WTC11 (cell line): ENCODE measurements at places on chromosomes 12 and 14. TPM values are rescaled to one million over a fixed set of nuclear protein-coding genes. Genes with fewer than 3 reads are reported as not detected.

The MYF6 gene
- total RNA-seq: 0.15 to 0.39 TPM in 2 of 3 replicates, not detected in the other

The CPNE6 gene
- not detected in 3 replicates for total RNA-seq

The LRRIQ1 gene
- total RNA-seq: 0.46 to 1.3 TPM (median 0.82 TPM) in 3 replicates

The ASPG gene
- 3.4 to 3.8 TPM (median 3.5 TPM) in 3 replicates for total RNA-seq

The TAPBPL gene
- 0.98 to 1.3 TPM (median 1.1 TPM) in 3 replicates for total RNA-seq

The POTEG gene
- not detected in 3 replicates for total RNA-seq

The PDZRN4 gene
- total RNA-seq: 0.09 TPM in 1 of 3 replicates, not detected in the others

The CLEC14A gene
- 0.09 to 0.23 TPM (median 0.15 TPM) in 3 replicates for total RNA-seq

DNA sequence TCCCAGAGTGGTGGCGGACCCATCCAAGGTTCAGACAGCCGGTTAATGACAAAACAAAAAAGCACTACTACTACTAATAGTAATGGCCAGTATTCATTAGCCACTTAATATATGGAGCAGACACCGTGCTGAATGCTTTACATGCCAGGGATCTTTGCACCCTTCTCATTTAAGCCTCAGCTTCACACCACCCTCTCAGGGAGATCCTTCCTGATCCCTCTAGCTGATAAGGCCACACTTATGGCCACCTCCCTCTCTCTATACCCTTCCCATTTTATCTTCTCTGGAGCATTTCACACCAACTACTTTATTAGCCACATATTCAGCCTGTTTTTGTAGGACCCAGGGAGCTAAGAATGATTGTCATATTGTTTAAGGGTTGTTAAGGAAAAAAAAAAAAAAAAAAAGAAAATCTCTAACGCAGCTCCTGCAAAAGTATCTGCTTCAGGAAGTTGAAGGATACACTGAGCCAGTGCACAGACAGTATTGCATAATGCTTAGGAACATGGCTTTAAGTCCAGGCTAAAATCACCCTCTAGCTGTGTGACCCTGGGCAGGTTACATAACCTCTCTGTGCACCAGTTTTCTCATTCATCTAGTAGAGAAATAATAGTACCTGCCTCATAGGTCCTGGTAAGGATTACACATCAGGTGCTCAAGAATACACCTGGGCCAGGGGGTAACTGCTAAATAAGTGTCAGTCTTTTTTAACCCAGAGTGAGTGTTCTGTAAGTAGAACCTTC lies 29.4 kb downstream of the NUAK1 start:
- peak overlapping the region; percentile 76 for H3K27ac ChIP-seq
- H3K36me3 ChIP-seq: peaks cover 7% of the 10 kb centered on the region; the same call in 1 of the 2 replicates
- no peak for DNase-seq
- no peaks in the 10 kb centered on the region; the same call in 1 of the 2 replicates for H3K27me3 ChIP-seq

DNA sequence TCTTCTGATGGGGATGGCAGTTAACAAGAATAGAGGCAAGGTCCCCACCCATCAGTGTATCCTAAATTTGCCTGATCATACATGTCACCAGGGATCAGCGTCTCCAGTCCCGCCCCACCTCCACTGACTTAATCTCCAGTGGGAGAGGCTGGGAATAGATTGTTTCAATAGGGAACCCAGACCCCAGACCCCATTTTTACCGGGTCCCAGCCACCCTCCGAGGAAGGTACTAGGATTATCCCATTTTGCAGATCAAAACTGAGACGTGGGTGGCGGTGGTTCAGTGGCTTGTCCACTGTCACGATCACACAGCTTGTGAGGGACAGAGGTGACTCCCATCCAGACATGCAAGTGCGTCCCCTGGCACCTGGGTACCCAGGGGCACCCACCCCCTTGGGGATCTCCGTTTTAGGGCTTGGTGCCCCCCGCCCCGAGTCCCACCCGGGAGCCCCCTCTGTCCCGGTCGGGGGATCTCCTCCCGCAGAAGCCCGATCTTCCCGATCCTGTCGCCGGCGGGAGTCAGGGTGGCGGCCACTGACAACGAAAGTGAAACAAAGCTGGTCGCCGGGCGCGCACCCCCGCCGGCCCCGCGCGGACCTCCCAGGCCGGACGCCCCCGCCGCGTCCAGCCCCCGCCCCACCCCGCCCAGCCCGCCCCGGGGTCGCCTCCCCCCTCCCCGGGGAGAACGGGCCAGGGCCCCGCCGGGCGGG lies 523 bp downstream of the WSB2 start:
- peak overlapping the region; percentile 91 for H3K27ac ChIP-seq
- DNase-seq: peak; percentile 27
- H3K27me3 ChIP-seq: no peaks in the 10 kb centered on the region
- H3K4me1 ChIP-seq: peaks cover 47% of the 10 kb centered on the region

GRCh38 chr12:119902084-119902509 lies 25.0 kb upstream of the CIT start:
- H3K36me3 ChIP-seq: no peaks in the 10 kb centered on the region
- H3K4me1 ChIP-seq: no peaks in the 10 kb centered on the region
- H3K27ac ChIP-seq: no peak overlapping the region

- no peaks in the 10 kb centered on the region for H3K36me3 ChIP-seq
- DNase-seq: no peak
- H3K4me3 ChIP-seq: no peak overlapping the region
Observed at GRCh38 chr12:11734580-11735180, 85.2 kb downstream of the ETV6 start.

GRCh38 chr14:39841088-39841487 lies 408.9 kb upstream of the FBXO33 start:
- no peaks in the 10 kb centered on the region for H3K4me1 ChIP-seq
- no peak overlapping the region for H3K4me3 ChIP-seq
- no peak for DNase-seq
- no peaks in the 10 kb centered on the region for H3K27me3 ChIP-seq
- H3K36me3 ChIP-seq: no peaks in the 10 kb centered on the region

- no peak for DNase-seq
- no peaks in the 10 kb centered on the region for H3K27me3 ChIP-seq
- peaks cover 23% of the 10 kb centered on the region for H3K36me3 ChIP-seq
- no peaks in the 10 kb centered on the region for H3K4me1 ChIP-seq
- H3K27ac ChIP-seq: no peak overlapping the region
- H3K4me3 ChIP-seq: no peak overlapping the region
Observed at GRCh38 chr14:63713764-63714163, 14.1 kb downstream of the SGPP1 start.

GRCh38 chr12:54012631-54013409 lies 4.0 kb downstream of the HOXC8 start:
- H3K27ac ChIP-seq: no peak overlapping the region
- DNase-seq: no peak
- H3K4me3 ChIP-seq: no peak overlapping the region
- no peaks in the 10 kb centered on the region for H3K36me3 ChIP-seq

DNA sequence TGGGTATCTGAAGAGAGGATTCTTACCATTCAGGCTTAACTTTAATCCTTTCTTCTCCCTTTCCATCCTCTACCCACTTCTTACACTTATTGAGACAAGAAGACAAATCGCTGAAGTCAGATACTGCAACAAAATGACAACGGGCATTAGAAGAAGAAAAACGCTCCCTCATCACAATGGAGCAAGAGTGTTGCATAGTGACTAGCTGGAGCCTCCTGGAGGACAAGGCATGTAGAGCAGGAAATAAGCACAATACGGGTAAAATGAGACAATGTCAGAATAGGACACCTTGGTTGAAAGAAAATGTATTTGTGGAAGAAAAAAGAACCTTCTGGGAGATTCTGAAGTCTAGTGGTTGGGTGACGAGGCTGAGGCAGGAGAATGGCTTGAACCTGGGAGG lies 501.0 kb downstream of the RERGL start:
- no peaks in the 10 kb centered on the region for H3K27me3 ChIP-seq
- DNase-seq: peak; percentile 24

DNA sequence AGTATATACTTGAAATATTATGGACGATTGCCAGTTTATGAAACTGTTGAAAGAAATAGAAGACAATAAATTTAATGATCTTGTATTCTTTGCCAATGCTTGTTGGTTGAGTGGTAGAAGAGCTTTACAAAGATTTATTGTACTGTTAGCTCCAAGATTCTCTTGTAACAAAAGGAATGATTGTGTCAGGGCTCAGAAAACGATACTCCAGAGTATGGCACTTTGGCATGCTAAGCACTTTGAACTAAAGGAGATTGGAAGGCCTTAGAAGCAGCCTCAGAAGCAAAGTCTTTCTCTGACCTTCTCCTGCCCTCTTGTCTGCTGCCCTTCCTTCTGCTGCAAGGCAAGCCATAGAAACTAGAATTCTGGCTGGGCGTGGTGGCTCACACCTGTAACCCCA lies 4.2 kb upstream of the NGDN start:
- no peak overlapping the region for H3K27ac ChIP-seq
- H3K4me3 ChIP-seq: no peak overlapping the region
- H3K27me3 ChIP-seq: peaks cover 40% of the 10 kb centered on the region
- DNase-seq: no peak
- H3K4me1 ChIP-seq: 0 out of 2 replicates have a peak, but pooled peaks cover under 1% of the 10 kb centered on the region

DNA sequence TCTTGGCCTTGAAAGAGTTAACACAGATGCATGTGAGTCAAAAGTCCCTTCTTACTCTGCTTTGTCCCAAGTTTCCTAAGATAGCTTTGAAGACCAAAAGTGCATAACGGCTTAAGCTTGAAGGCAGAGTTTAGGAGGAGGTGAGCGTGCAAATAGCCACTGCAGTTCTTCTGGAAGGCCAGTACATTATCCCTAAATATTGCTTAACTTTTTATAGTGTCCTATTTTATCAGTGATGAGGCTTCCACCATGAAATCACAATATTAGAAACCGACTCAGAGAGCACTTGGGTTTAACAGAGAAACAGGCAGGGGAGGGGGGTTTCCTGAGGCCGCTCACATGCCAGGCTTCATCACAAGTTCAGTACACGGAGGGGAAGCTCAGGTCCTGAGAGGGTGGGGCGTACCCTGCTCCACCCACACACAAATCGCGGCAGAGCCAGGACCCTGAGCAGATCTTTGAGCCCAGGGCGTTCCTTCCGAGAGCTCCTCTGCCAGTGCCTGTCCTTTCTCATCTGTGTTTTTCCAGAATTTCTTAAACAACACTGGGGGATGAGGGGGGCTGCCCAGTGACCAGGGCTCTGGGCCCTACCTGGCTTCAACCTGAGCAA lies 26.8 kb upstream of the BDKRB2 start:
- H3K27ac ChIP-seq: no peak overlapping the region
- no peaks in the 10 kb centered on the region for H3K36me3 ChIP-seq
- H3K27me3 ChIP-seq: no peaks in the 10 kb centered on the region; the same call in 1 of the 2 replicates
- no peak for DNase-seq

- no peak for DNase-seq
- H3K4me1 ChIP-seq: peaks cover 26% of the 10 kb centered on the region
- H3K27ac ChIP-seq: peak overlapping the region; percentile 99
Observed at GRCh38 chr12:79691511-79692248, 916 bp upstream of the PAWR start.

- DNase-seq: no peak
- H3K36me3 ChIP-seq: no peaks in the 10 kb centered on the region
- 0 out of 2 replicates have a peak overlapping the region, but pooled peaks have one; percentile 20 for H3K4me3 ChIP-seq
- peaks cover 92% of the 10 kb centered on the region for H3K4me1 ChIP-seq
- H3K27me3 ChIP-seq: no peaks in the 10 kb centered on the region
Observed at GRCh38 chr14:99240627-99241324, 31.2 kb downstream of the BCL11B start.

GRCh38 chr14:66610154-66610563 lies 102.2 kb downstream of the GPHN start:
- H3K27me3 ChIP-seq: no peaks in the 10 kb centered on the region
- DNase-seq: no peak
- no peak overlapping the region for H3K4me3 ChIP-seq
- peaks cover 8% of the 10 kb centered on the region for H3K36me3 ChIP-seq
- H3K4me1 ChIP-seq: no peaks in the 10 kb centered on the region

GRCh38 chr14:32023540-32023939 lies 53.6 kb upstream of the ARHGAP5 start:
- no peak overlapping the region for H3K4me3 ChIP-seq
- H3K36me3 ChIP-seq: peaks cover 13% of the 10 kb centered on the region
- no peaks in the 10 kb centered on the region for H3K27me3 ChIP-seq
- peaks cover 13% of the 10 kb centered on the region for H3K4me1 ChIP-seq
- H3K27ac ChIP-seq: no peak overlapping the region
- no peak for DNase-seq

- H3K36me3 ChIP-seq: no peaks in the 10 kb centered on the region
- DNase-seq: no peak
- H3K4me1 ChIP-seq: no peaks in the 10 kb centered on the region
- no peak overlapping the region for H3K4me3 ChIP-seq
- no peaks in the 10 kb centered on the region for H3K27me3 ChIP-seq
Observed at GRCh38 chr14:106083082-106083481, 556.7 kb downstream of the TMEM121 start.

DNA sequence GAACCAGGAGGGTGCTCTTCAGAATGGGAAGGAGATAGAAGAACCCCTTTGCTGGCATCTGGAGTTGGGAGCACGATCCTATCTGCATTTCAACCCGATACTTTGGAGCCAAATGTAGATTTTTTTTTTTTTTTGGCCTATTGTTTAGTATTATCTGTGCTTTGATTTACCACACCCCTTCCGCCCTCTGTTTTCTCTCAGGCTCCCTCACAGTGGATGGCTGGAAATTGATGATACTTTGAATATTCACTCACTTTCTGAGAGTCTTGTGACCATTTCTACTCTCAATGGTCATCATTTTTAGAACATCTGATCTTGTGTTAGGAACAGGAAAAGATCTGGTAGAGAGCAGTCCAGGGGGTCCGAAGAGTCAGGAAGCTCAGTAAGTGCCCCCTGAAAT lies 9.0 kb downstream of the TSPAN9 start:
- no peak for DNase-seq
- H3K36me3 ChIP-seq: peaks cover 10% of the 10 kb centered on the region
- H3K4me1 ChIP-seq: peaks cover 38% of the 10 kb centered on the region
- H3K4me3 ChIP-seq: no peak overlapping the region
- H3K27ac ChIP-seq: no peak overlapping the region
- no peaks in the 10 kb centered on the region for H3K27me3 ChIP-seq

GRCh38 chr12:107144441-107144840 lies 51.1 kb upstream of the CRY1 start:
- H3K4me3 ChIP-seq: no peak overlapping the region
- H3K36me3 ChIP-seq: no peaks in the 10 kb centered on the region
- H3K4me1 ChIP-seq: peaks cover 11% of the 10 kb centered on the region
- no peak for DNase-seq
- no peaks in the 10 kb centered on the region; the same call in 1 of the 2 replicates for H3K27me3 ChIP-seq

DNA sequence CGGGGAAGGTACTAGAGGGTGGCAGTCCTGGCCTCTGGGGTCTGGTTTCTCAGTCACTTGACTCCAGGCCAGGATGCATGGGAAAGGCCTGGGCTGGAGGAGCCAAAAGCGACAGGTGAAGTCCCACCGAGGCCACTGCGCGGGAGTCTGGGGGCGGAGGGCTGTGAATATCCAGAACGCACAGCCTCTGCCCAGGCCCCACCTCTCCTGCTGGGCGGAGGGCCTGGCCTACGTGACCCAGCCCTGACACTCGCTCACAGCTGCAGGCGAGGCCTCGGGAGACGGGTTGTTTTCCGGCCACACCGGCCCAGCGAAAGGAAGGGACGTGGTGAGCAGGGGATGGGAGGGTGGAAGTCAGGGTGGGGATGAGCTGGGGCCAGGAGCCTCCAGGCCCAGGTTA lies 91.2 kb downstream of the RFLNA start:
- no peak for DNase-seq
- no peak overlapping the region for H3K4me3 ChIP-seq
- H3K36me3 ChIP-seq: peaks cover 11% of the 10 kb centered on the region
- peaks cover 6% of the 10 kb centered on the region; the same call in 1 of the 2 replicates for H3K4me1 ChIP-seq
- no peak overlapping the region for H3K27ac ChIP-seq

GRCh38 chr12:68585966-68586365 lies 24.7 kb upstream of the RAP1B start:
- DNase-seq: no peak
- H3K27me3 ChIP-seq: no peaks in the 10 kb centered on the region
- H3K27ac ChIP-seq: no peak overlapping the region
- H3K4me3 ChIP-seq: no peak overlapping the region
